ENCODE measurements at places on chromosomes 3 and 15. TPM values are rescaled to one million over a fixed set of nuclear protein-coding genes. Genes with fewer than 3 reads are reported as not detected.

DNA sequence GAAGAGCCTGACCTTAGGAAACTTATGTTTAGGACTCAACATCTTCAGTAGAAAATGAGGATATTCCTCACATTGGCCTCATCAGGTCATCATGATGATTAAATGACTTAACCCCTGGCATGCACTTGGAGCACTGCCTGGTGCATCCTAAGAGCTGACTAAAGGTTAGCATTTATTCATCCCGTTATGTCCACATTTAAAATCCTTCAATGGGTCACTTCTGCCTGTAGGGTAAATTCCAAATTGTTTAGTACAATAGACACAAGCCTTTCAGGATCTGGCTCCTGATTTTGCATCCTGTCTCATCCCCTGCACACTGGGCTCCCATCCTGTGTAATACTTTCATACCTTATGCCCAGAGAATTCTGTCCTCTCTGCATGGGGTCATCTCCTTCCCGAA, 195.2 kb upstream of the MCTP2 start:
- no peaks in the 10 kb centered on the region for H3K4me1 ChIP-seq
- H3K36me3 ChIP-seq: no peaks in the 10 kb centered on the region
- H3K27me3 ChIP-seq: no peaks in the 10 kb centered on the region
- H3K27ac ChIP-seq: no peak overlapping the region
- no peak overlapping the region for H3K4me3 ChIP-seq

SPTBN5 gene
- total RNA-seq: 1.7 TPM

AP3B2 gene
- total RNA-seq: not detected

DNA sequence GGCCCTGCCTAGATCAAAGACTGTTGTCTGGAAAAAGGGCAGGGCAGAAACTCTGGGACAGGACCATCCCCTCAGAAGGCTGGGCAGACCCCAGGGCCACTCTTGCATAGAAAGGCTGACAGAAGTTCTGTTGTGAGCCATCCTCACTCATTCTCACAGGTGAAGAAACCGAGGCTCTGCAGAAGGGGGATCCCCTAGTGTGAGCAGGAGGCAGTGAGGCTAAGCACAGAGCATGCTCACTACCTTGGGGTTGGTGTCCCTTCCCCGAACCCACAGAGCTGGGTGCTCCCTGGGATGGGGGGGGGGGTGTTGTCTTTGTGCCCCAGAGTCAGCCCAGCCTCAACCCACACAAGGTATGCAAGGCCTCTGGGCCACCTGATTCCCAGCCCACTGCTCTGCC, 50.9 kb upstream of the TMEM115 start:
- no peaks in the 10 kb centered on the region for H3K36me3 ChIP-seq
- no peaks in the 10 kb centered on the region for H3K27me3 ChIP-seq
- no peak for DNase-seq
- H3K27ac ChIP-seq: no peak overlapping the region

DNA sequence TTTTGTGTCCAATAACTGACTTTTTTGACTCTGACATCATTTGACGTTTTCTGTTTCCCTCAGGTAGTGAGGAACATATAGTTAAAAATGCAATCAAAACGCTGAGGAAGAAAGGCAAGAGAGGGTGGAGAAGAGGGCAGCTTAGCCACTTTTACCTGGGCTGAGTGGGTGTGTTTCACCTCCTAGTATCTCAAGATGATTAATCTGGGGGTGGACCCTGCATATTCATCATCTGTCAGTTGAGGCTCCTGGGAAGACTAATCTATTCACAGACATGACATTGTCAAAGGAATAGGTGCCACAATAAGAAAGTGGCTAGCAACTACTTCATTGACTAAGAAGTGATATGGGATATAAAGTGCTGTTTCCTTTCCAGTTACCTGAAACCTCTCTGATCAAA, 331.5 kb upstream of the RARB start:
- H3K4me3 ChIP-seq: no peak overlapping the region
- no peaks in the 10 kb centered on the region for H3K36me3 ChIP-seq
- H3K27ac ChIP-seq: no peak overlapping the region

DNA sequence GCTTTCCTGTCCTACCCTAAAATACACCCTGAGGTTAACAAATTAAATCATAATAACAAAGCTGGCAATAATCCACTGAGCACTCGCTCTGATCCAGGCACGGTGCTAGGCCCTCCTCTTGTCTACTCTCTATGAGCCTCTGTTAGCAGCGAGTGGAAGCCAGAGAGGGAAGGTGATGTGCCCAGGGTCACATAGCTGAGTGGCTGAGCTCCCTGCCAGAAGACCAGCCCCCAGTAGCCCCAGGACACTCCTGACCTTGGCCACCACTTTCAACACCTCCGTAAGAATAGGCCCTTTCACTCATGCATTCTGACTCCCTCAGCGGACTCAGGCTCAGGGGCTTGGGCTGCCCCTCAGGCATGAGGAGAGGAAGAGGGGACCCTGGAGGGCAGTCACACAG, 9.5 kb upstream of the PRKCD start:
- no peak overlapping the region for H3K4me3 ChIP-seq
- H3K36me3 ChIP-seq: no peaks in the 10 kb centered on the region
- H3K27me3 ChIP-seq: no peaks in the 10 kb centered on the region
- no peak for DNase-seq
- no peak overlapping the region for H3K27ac ChIP-seq
